ENCODE measurements at places on chromosomes 2 and 18.

GRCh38 chr18:32618546-32618945 is 147.9 kb upstream of the GAREM1 start:
- DNase-seq: no peak

- DNase-seq: no peak
Measured at GRCh38 chr2:173898178-173898668, 67.0 kb downstream of the SP3 start.

DNA sequence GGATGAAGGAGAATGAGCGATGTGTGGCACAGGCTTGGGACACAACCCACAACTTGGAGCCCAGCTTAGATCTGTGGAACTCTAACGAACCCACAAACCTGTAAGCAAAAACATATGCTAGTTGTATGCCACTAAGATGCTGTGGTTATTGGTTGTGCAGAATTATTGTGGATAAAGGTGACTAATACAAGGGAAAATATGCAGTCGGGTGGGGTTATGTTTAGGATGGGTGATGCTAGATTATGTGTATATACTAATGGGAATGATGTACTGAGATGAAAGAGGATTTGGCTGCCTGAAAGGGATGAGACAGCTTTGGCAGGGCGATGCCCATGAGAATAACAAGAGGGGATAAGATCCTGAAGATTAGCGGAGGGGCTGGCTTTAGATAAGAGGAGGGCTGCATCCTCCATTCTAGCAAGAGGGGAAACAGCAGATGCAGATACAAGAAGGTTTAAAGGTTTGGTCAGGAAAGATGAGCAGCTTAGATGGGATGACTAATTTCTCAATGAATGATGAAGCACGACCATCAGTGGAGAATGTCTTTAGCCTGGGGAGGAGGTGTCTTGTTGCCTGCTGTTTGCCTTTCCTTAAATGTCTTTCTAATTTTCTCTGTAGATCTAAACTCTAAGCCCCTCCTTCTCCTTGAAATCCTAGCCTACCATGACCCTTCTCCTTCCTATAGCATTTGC is 49.6 kb downstream of the GALNT14 start:
- DNase-seq: no peak

- no peak for DNase-seq
Measured at GRCh38 chr2:219448776-219449341, 14.2 kb downstream of the SPEG start.

DNA sequence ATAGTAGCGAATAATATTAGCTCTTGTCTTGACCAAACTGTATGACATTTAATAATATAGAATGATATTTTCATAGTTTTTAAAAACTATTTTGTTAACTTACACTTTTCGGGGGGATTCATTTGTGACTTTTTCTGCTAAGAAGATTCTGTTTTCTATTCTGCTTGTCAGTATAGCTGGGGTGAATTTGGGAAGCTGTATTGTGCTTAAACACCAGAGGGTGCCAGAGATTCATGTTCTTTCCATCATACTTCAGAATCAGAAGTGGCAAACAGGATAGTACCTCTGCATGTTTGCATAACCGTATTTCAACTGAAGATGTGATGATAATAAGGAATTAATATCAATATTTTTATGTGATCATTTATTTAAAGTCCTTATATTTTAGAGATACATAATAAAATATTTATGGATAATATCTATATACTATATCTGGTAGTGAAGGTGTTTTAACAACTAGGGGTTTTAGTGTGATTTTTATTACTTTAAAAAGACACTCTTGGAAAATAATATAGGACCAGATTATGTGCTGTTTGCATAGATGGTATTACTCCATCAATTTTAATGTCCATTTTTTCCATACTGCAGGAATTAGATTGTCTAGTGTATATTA is 81.0 kb downstream of the TAF4B start:
- peak; percentile 47 for DNase-seq

GRCh38 chr2:30453498-30453897 is 6.5 kb downstream of the LCLAT1 start:
- DNase-seq: peak; percentile 6

- DNase-seq: peak; percentile 78
Measured at GRCh38 chr2:26429779-26430578, 28.3 kb downstream of the DRC1 start.

DNA sequence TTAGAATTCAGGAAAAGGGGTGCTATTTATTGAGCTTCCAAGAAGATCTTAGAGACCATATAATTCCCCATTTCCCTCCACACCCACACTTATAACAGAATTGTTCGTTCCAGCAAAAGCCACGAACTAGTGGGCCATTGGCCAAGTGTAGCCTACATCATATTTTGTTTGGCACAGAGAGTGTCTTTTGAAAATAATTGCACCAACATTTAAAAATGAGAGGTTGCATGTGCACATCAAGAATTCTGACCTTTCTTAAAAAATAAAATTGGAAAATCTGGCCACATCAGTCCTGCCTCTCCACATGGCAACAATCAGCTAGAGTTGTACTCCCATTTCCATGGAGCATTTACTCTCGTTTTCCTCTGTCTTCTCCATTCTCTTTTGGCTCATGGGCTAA is 655.5 kb upstream of the FANCL start:
- DNase-seq: no peak

- DNase-seq: peak; percentile 27
Measured at GRCh38 chr18:10121786-10122515, 208.1 kb downstream of the VAPA start.

DNA sequence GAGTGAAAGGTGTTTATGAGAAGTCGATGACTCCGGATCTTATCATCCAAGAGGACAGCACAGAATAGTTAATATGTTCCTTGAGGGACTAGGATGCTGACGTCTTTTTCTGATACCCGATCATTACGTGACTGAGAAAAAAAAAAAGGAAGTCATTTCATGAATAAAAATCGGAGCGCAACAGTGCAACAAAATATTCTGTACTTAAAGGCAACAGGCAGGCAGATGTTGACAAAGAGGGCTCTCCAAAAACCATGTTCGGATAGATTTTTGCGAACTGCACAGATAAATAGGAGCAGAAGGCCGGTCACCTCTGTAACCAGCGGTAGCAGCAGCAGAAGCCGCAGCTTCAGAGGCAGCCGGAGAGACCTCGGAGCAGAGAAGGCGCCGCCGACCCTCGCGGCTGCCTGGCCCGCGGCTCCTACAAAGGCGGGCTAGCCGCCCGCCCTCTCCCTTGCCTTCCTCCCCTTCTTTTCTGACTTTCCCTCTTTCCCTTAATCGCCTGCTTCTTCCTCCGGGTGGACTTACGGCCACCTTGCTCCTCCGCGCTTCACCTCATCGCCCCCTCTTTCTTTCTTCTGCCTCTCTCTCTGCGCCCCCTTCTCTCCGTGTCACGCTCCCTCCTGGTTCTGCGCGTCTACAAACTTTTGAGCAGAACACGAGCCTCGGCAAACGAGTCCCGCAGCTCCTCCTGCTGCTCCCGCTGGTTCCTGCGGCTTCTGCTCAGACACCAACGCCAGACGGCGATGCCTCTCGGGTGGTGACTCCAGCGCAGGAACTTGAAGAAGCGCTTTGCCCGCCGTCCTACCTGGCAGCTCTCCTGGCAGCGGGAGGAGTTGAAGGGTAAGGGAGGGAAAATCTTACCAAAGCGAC is at the start of gene ADCYAP1:
ADCYAP1 (plus strand) TSS at position 654 of the 873 bp plus-strand sequence. CDS start 516 bp downstream, outside the sequence.
- no peak for DNase-seq

Measured in NCI-H2081 (cell line).